ENCODE measurements at places on chromosomes 2 and 18.

DNA sequence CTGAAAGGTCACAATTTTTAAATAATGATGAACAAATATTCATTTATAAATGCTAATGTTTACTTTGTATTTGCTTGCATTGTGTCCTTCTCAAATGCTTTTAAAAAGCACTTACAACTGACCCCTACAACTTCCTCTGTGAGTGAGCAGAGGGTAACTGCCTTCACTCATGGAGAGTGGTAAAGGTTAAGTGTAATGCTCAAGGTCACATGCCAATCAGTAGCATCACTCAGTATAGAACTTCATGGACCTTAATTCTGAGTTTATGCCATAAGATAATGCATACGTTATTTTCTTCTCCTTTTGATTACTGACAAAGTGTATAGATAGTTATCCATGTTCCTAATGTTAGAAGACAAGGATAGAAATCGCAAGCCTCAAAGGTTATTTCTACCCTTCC is 91.8 kb upstream of the SERTAD2 start:
- no peak for ATAC-seq

- no peak for ATAC-seq
These were observed 501.5 kb downstream of the ERBB4 start for GRCh38 chr2:212037062-212037461.

DNA sequence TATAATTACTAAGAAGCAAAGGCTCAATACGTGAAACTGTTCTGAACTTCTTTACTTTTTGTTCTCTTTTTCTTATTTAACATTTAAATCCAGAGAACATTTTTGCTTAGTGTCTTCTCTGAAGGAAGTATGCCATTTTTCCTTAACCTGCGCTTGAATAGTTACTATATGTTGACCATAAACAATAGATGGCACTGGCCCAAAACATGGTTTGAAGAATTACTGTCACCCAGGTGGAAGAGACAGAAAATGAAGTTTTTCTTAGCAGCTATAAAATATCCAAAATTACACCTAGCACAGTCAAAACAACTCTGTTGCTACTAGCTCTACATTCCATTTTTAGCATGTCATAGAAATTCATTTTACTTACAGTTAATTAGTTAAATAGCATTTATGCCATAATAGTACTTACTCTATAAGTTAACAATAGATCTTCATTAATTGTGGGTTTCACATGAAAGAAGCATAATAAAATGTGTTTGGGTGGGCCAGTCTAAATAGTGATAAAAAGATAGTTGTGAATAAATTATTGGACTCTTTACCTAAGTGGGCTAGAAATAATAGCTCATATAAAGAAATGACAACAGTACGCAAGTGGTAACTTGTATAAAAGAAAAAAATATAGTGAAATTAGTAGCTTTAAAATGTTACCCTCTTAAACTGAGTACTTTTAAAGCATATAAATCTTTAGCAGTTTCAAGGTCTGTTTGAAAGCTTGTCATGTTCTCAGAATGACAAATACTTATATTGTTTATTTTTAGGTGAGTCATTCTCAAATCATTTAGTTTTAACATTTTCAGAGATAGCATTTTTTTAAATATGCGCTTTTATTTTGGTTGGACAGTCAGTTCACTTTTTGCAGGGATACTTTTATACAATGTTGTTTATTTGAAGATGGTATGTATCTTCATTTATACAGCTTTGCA is 3.7 kb downstream of the ETAA1 start:
- no peak for ATAC-seq

DNA sequence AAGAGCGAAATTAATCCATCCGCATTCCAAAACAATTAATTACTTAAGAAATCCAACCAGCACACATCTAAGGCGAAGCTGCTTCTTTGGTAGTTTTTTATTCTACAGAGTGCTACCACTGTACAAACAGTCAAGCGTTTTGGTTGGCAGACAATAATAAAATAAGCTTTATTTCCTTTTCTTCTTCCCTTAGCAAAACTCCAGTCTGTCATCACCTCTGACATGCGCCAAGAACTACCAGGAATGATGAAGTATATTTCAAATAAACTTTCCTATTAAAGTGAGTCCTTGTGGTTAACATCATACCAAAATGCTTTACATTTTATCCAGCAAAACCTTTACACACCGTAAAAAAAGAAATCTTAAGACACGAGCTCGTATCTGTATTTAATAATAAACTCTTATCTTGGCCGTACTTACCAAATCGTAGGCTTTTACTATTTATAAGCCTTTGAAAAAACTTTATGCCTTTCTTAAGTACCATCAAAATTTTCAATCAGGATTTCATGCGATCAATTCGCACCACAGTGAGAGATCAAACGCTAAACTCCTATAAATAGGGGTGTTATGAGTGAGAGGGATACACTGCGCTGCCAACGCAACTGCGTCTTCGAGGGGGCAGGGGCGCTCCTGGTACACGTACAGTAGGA is 1.3 kb downstream of the ATL2 start:
- ATAC-seq: no peak

- ATAC-seq: no peak
These were observed 432.6 kb downstream of the PARD3B start for GRCh38 chr2:204977914-204978313.

GRCh38 chr18:5463831-5464230 is 80.0 kb downstream of the EPB41L3 start:
- no peak for ATAC-seq

GRCh38 chr2:26702025-26702424 is 9.5 kb downstream of the KCNK3 start:
- ATAC-seq: no peak

DNA sequence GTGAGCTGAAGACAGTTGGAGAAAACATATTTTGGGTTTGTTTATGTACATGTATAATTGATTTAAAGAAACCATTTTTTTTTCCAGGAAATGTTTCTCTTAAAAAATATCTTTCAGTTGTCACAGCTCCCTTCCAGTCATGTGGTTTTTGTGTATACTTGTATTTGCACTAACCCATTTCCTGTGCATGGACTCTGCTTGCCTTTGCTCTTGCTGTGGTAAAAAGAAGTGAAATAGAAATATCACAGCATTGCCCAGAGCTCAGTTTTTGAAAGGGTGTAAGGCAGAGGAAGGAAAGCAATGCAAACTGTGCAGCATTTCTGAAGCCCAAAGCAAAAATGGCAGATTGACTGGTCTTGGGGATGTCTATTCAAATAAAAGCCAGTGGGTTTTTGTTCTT is 10.4 kb upstream of the DOCK10 start:
- peak; percentile 87 for ATAC-seq

GRCh38 chr18:76474824-76475223 is 20.2 kb downstream of the ZNF516 start:
- ATAC-seq: peak; percentile 74

DNA sequence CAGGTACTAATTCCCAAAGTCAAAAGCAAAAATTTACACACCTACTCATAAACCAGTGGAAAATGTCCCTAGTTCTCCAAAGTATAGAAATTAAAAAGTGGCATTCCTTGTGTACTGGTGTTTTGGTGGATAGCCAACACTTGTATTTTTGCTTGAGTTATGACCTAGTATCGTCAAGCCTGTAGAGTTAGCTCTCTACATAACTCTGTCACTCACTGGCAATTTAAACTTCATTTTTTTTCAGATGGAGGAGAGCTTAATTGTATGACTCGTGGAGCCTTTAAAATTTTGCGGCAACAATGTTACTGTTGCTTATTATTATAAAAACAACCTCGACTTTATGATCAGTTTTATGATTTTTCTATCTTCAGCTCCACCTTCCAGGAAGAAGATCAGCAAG is 58.7 kb downstream of the ITGB6 start:
- no peak for ATAC-seq

DNA sequence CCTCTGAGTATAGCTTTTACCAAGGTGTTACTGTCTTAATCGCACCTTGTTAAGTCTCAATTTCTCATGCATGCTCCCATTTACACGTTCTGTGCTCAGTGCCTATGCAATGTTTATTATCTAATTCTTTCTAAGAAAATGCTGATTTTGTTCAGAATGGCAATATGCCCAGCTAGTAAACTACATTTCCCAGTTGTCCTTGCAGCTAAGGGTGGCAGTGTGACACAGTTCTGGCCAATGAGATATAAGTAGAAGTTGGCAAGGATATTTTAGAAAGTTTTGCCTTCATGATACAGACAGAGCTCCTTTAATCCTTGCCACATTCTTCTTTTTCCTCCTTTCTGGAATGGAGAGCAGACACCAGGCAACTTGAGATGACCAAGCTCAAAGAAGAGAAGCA is 45.3 kb downstream of the POLE4 start:
- no peak for ATAC-seq

GRCh38 chr2:236254001-236254400 is 10.2 kb downstream of the ASB18 start:
- no peak for ATAC-seq

- ATAC-seq: no peak
These were observed 794 bp upstream of the CHCHD5 start for GRCh38 chr2:112583497-112584133.
